ENCODE measurements at places on chromosomes 6 and 20.

DNA sequence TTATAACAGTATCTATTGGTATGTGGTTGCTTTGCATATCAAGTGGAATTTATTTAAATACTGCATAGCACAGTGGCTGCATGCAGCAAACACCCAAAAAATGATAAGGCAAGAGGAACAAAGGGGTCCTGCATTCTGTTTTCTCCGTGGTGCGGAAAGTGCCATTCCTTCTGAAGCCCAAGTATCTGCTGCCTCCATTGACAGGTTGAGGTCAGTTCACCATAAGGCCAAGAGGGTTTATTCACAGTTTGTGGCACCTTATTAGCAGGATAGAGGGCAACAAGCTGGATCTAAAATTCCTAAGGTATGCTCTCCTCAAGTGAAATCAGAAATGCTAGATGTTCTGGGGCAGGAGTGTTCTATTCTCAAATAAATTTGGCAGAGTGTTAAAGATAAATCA lies 9.3 kb downstream of the CARMIL1 start:
- DNase-seq, result no peak

- no peak for DNase-seq
Observed at GRCh38 chr6:38307740-38308139, 332.0 kb downstream of the BTBD9 start.

GRCh38 chr6:39056681-39057080 lies 8.1 kb downstream of the GLP1R start:
- DNase-seq, result no peak

- peak; percentile 80 for DNase-seq
Observed at GRCh38 chr20:36202891-36203338, 33.4 kb upstream of the AAR2 start.

DNA sequence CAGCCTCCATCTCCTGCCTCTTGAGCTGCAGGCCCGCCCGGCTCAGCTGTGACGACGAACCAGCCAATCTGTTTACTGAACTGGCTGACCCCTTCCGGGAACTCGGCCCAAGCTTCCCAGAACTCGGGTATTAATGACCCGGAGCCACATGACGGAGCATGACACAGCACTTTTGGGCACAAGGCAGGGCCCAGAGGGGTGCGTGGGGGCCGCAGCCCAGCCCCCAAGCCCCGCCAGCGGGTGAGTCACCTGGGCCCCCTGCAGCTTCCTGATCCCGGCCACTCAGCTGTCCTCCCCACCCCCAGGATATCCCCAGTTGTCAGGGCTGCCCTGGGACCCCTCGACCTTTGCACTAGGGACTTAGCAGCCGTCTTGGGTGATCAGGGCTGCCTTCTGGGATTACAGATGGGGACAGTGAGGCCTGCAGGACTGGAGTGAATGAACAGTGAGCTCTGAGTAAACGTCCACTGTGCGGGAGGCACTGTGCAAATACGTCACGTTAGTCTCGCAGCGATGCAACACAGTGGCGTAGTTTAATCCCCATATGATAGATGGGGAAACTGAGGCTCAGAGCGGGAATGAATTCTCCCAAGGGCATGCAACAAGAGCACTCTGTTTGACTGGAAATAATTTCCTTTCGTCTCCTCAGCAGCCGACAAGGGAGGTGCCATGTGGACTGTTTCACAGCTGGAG lies 102.1 kb downstream of the CEBPB start:
- DNase-seq, result no peak

All from stimulated activated CD4-positive, alpha-beta T cell treated with anti-CD3 and anti-CD28 coated beads, Interleukin-4, amount 100 ng/mL, for 48 hours (primary cell).